MV-4-11 (cell line): ENCODE measurements at places on chromosomes 2 and 18.

DNA sequence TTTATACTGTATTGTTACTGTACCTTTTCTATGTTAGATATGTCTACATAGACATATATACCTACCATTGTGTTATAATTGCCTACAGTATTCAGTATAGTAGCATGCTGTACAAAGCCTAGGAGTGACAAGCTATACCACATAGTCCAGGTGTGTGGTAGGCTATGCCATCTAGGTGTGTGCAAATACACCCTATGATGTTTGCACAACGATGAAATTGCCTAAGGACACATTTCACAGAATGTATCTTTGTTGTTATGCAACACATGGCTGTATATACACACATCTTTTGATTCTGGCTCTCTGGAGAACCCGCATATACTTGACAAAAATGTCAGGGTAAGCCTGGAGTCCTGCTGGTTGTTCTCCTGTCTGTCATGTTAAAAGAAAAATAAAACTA, 85.1 kb downstream of the BCL2L11 start:
- DNase-seq: no peak

DNA sequence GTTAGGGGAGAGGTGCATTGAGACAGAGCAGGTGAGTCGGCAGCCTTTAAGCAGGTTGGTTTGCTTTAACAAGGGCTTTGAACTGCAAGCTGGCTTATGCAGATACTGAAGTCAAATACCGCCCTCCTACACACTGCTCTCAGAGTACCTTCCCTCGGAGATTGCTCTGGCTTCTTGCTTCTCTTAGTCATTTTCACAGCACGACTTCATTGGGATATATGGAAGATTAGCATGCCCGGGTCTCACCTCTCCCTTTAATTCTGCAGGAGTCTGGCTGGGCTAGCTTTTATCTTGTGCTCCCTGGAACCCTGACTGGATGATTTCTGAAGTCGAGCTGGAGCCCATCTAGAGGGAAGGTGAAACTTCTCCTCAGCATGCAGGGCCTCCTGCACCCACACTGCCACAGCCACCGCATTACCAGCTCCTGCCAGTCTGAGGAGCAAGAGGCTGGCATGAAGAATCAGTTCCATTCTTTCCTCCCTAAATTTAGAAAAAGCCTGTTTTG, 395.5 kb upstream of the HNRNPA3 start:
- no peak for DNase-seq

DNA sequence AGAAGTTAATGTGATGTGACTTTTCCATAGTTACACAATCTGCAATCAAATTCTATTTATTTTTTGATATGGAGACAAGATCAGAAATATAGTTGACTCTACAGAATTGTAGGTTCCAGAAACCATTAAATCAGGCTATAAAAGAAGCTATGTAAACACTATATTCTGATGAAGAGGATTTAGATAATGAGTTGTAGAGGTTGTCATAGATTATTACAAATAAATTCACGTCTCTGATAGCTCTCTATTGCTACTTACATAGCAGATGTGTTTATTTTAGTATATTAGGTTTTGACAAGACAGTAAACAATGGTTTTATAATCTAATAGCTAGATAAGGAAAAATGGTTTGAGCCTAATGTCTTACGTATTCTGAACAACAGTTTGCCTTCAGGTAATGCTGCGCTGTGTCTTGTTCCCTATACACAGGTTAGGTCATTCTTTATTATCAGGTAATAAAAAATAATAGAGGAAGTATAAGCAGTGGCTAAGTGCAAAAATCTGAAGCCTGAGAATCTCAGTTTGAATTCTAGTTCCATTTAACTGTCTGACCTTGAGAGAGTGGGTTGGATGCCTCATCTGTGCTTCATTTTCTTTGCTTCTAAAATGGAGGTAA, 93.4 kb downstream of the PPP1R1C start:
- DNase-seq: no peak

DNA sequence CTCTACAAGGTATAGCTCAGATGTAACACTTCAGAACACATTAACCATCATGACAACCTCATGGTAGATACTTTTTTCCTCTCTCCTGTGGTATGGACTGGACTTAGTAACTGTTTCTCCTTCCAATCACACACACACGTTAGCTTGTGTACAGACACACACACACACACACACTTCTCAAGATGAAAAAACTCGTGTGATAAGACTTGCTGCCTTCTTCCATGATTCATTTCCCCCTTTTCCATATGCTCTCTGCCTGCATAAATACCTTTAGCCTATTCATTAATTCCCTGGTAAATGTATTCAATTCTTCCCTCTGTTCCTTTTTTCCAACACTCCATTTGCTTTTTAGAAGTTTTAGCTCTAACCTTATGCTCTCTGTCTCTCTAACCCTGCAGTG, 118.9 kb upstream of the TANK start:
- DNase-seq: no peak

GRCh38 chr2:236639461-236640235, 70.0 kb downstream of the ACKR3 start:
- DNase-seq: no peak

DNA sequence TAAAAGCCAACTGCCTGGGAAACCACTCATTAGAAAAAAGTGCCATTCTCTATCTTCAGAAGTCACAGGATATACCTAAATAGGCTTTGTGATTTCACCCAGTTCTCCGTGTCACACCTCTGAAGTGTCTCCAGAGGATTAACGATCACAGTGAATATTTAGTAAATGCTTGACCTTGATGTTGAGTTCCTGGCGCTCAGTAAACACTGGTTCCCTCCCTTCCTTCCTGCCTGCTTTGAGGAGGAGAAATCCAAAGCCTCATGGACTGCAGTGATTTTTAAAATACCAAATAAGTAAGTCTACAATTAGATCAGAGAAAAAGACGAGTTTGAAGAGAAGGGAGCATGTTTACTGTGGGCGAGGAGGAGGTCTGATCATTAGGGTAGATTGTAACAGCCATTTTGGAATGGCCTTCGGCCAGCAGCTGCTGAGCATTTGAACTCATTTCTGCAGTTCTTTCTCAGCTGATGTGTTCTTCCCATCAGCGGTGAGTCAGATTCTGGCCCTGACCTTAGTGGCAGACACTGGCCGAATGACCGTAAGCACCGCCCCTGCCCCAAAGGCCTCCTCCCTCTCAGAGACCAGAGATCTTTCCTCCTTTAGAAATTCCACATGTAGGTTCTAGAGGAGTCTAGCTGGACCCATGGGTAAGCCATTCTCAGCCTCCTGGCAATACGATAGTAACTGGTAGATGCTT, 62.1 kb upstream of the SLC16A14 start:
- no peak for DNase-seq

DNA sequence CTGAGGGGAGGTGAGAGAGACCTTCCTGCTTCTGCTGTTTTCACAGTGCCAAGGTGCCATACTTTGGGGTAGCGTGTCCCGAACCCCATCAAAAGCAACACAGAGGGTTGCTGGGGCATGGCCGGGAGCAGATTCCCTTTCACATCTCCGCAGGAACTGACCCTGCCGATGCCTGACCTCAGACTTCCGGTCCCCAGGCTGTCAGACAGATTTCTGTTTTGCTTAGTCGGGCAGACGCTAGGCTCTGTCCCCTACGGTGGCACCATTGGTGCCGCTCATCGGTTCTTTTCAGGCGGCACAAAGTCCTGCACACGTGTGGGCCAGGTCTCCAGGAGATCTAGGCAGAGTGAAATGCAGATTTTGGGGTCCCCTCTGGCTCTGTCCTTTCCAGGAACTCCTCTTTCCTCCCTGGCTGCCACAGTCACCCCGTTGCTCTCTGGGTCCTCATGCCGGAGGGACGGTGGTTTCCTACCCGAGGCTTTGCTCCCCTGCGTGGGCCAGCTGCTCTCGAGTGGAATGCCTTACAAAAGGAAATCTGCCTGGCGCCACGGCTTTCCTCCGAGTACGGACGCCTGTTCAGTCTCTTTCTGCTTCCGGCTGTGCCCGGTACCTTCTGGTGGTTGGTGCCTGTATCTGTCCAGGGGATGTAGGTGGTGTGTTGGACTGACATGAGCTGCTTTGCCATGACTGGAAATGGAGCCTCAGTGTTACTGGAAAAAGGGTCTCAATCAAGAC, 39.3 kb downstream of the RTP5 start:
- DNase-seq: no peak

DNA sequence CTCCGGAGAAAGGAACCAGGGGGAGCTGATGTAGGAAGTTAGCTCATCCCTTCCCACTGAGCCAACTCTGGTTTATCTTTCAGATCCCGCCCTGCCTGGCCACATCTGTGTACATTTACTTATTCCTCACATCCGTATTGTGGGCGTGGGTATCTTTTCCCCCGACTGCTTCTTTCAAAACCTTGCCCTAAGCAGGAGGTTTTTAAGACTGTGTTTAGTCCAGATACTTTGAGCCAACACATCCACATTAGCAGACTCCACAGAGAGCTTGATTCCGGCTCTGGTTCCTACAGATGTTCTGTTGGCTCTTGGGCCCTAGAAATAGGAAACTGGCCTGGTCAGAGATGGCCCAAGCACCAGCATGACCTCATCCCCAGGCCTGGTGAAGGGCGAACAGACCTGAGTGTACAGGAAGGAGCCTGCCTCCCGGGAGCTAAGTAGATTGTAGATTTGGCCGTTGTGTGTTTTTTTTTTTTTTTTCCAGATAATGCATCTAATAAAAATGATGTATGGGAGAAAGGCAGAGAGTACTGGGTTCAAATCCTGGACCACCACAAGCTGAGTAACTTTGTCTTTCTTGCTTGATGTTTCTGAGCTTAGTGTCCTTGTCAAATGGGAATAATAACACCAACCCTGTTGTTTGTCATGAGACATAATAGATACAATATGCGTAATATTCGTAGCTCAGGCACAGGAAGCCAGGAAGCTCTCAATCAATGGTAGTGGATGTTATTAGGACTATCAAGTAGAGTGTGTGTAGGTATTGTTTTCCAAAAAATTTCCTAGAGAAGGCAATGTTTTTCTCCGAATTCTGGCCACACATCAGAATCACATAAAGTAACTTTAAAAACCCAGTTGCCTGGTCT, 92.3 kb downstream of the PRKCE start:
- DNase-seq: no peak

DNA sequence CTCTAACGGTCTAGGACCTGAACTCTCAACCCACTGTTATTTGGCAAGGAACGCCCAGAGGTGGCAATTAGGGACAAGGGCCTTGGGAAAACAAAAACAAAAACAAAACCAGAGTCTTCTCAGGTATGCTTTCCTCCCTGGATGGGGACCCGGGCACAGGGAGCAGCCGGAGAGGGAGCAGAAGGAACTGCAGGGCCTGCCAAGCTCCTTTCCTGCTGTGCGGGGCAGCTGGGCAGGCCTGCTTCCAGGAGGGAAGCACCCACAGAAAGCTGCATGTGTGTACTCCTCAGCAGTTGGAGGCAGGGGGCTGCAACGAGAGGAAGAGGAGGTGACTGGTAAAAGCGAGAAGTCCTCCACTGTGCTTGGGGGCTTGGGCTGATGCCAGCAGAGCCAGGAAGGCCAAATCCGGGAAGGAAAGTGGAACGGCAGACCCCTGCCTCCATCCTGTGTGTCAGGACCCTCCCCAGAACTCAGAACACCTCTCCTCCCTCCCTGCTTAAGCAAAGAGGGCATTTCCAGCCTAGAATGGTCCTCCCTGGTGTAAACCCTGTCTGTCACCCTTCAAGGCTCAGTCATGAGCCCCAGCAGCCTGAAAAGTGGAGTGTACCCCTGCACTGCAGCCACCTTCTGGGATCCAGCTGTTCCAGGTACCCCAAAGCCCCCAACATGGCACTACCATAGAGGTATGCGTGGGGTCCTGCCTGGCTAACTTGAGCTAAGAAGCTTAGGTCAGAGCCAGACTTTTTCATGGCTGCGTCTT, 56.3 kb downstream of the DNMT3A start:
- DNase-seq: no peak

GRCh38 chr18:68316636-68317035, 398.3 kb downstream of the TMX3 start:
- DNase-seq: no peak

- DNase-seq: peak; percentile 47
Measured at GRCh38 chr2:26942543-26943295, 27.7 kb upstream of the MAPRE3 start.

DNA sequence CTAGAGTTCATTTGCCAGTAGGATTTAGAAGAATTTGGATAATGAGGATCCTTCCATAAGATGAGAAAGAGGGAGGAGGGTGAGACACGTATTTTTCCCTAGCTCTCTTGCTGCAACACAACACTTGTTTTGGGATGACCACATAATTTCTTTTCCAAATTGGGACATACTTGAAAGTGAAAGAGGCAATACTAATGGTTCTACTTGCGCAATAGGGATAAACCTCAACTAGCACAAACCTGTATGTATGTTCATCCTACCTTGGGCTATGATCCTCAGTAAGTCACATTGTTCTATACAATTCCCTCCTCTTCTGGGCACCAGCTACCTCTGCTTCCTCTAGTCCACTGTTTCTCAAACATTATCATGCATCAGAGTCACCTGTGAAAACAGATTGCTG, 1208.8 kb upstream of the LRRTM1 start:
- DNase-seq: no peak

DNA sequence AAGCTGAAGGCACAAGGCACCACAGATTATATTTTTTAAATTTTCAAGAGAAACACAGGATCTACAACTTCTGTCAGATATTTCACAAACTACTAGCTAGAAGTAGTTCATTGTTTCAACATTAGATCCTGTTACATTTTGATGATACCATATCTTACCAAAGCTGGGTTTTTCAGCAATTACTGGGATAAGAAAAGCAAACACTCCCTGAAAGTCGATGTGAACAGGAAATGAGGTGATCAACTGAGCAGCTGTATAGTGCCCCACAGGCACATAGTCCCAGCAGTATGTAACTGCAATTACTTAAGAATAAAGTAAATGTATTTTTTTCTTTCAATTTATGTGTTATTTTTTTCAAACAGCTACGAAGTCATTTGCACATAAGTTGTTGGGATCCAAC, 103.5 kb downstream of the DNER start:
- no peak for DNase-seq

DNA sequence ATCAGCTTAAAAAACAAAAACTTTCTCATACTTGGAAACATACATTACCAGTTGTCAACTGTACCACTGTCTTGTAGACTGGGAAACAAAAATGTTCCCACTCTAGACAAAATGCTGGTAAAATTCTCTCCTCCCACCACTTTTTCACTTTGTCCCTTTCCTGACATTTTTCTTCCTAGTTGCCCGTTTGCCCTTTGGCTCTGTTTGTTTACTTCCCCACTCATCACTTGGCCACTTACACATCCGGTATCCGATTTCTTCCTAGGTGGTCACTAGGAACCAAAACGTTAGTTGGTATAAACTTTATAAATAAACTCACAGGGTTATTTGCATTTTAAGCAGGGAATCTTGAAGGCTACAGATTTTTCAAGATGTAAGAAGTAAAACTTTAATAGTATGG, 84.9 kb downstream of the METTL4 start:
- DNase-seq: no peak

GRCh38 chr2:101962309-101962708, 29.5 kb upstream of the IL1R2 start:
- DNase-seq: no peak
